Lower lobe of right lung (tissue), 2 donors: ENCODE measurements at places on chromosomes 7 and 10. TPM values are rescaled to one million over a fixed set of nuclear protein-coding genes. Genes with fewer than 3 reads are reported as not detected.

DNA sequence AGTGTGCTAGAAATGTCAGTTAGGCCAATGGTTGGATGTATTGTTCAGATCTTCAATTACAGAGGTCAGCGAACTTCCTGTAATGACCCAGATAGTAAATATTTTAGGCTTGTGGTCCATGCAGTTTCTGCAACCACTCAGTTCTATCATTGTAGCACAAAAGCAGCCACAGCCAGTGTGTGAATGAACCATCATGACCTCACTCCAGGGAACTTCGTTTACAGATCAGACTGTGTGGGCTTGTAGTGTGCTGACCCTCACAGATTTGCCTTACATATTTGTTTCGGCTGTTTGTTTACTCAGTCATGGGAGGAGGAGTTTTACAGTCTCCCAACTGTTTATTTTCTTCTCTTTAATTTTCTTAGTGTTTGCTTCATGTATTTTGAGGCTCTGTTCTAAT is 55.4 kb downstream of the LANCL2 start:
- DNase-seq, result no peak

DNA sequence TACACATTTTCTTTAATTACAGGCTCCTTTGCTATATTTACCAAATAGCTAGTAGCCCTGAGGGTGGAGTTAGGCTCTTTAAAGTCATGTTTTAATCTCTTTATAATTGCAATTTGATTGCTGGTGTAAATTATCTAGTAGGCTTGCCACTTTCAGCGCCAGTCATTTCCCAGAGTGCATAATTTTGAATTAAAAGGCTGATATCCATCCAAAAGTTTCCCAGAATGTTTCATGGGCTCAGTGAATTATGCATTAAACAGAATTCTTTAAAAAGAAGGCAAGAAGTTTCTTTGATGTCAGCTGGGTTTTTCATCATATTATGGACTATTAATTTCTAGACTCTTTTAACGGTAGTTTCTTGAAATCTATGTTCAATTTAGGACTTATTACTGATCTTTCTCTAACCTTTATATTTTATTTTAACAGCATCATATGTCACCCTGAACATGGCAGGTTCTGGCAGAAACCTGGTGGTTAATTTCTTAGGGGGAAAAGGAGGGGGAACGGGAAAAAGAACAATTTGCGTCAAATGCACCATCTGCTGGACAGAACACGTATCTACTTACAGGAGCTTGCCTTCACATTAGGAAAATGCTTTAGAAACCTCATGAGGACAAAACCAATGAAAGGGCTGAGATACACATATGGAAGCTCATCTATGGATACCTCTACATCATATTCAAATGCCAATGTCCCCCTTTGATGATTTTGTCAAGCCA is 171.1 kb downstream of the GRM3 start:
- DNase-seq, result no peak

DNA sequence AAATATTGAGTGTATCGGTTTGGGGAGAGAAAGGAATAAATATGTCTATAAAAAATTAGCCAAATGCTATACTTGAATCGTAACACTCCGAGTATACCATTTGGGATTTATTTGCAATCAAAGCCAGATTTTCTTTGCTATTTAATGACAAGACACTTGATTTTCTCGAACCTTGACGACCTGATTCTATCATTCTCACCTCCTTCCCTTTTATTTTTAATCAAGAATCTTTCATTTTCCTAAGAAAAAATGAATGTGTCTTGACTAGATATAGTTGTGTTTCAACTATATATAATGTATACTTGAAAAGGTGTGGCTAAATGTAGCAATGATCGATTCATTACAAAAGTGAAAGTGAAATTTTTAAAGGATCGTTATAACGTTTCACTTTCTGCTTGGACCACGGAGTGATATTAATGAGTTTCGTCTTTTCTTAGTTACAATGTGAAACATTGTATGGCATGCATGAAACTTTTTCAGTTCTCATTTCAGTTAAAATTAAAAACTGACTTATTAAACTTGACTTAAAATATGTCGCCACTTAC is 562 bp downstream of the NUB1 start:
- no peak for DNase-seq

GRCh38 chr10:121250995-121251764 is 347.1 kb downstream of the FGFR2 start:
- no peak for DNase-seq

GRCh38 chr10:5199398-5199797 is 2.8 kb downstream of the AKR1C4 start:
- no peak for DNase-seq

PIK3AP1 gene
- 71.6 TPM for total RNA-seq

WASHC2A gene
- 59.6 TPM for total RNA-seq

MYPN gene
- not detected for total RNA-seq
